ENCODE measurements at places on chromosomes 11 and 22.

GRCh38 chr11:94771951-94772350, 3.8 kb downstream of the AMOTL1 start:
- no peak for DNase-seq

GRCh38 chr11:66971488-66971887, 3.6 kb upstream of the C11orf86 start:
- DNase-seq: no peak

DNA sequence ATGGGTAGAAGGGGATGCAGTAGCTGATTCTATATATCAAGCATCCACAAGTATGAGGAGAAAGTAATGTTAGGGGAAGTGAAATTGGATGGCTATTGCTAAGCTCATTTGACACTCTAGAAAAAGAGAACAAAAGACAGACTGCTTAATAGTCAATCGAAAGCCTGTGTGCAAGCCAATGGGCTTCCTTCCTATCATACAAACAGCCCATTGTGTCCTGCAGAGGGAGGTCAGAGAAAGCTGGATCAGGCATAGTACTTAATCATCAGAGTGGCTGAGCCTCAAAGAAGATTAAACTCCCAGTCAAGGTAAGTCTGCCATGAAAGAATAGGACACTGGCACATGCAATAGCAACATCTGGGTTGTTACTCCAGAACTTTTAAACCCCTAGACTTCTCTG, 50.9 kb upstream of the PGR start:
- no peak for DNase-seq

GRCh38 chr22:44260216-44261035, 52.3 kb downstream of the SHISAL1 start:
- DNase-seq: peak; percentile 65

DNA sequence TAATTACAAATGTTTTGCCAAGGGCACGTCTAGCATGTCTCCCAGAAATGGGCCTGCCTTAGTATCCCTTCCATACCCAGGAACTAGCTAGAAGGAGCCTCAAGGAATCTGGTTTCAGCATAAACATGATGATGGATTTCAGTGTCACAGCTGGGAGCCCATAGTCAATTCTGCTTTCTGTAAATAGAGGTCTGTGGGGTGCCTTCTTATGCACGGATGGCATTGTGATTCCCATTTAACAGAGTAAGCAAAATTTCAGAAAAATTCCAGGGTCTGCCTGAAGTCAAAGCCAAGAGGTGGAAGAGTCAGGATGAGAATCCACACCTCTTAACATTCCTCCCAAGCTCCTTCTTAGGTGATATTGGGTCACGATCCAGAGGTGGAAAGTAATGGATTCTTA, 12.1 kb downstream of the DUSP18 start:
- DNase-seq: no peak

GRCh38 chr11:123216249-123216648, 21.2 kb upstream of the CLMP start:
- no peak for DNase-seq

DNA sequence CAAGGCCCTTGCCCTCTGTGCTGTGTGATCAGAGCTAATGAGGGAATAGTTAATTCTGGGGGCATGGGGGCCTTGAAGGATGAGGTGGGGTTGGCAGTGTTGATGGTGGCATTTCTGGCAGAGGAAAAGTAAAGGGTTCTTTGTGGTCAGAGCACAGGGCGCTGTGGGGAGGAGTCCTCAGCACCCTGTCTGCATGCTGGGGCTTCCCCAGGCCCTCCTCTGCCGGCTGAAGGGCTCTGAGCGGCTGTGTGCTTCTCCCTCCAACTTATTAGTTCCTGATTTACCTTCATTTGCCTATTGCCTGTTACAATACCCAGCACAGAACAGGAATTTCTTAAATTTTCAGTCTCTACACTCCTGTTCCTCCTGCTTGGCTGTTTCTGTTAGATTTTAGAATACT, 122.8 kb downstream of the HIPK3 start:
- no peak for DNase-seq

GRCh38 chr11:44652901-44653644, 73.7 kb upstream of the TSPAN18 start:
- no peak for DNase-seq

DNA sequence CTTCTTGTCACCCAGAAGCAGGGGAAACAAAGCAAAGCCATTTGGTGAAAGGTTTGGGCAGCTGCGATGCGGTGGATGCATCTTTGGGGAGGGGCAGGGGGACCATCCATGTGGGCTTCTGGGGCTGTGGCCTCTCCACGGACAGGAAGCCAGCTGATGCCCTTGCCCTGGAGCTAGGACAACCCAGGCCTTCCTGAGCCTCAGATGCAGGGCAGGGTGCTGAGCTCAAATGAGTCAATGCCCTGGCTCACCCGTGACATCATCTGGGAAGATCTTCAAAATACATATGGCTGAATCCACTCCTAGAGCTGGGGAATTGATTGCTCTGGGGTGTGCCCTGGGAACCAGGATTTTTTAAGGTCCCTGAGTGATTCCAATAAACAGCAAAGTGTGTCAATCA, 1418.2 kb downstream of the TBC1D22A start:
- DNase-seq: peak; percentile 69

GRCh38 chr11:128201801-128202200, 385.6 kb downstream of the ETS1 start:
- DNase-seq: no peak

DNA sequence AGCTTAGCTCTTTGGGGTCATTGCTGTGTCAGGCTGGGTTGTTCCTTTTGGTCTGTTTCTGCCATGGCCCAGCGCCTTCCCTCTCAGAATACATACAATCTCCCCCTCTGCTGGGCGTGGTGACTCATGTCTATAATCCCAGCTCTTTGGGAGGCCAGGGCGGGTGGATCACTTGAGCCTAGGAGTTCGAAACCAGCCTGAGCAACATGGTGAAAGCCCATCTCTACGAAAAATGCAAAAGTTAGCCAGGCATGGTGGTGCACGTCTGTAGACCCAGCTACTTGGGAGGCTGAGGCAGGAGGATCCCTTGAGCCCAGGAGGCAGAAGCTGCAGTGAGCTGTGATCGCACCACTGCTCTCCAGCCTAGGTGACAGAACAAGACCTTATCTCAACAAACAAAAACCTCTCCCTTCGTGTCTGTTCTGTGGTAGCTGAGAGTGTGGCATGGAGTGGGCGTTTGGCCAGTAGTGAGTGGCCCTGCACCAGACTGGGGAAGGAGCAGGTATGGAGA, 46.7 kb upstream of the RAB1B start:
- DNase-seq: peak; percentile 46

GRCh38 chr11:34851916-34852315, 64.3 kb downstream of the APIP start:
- no peak for DNase-seq

DNA sequence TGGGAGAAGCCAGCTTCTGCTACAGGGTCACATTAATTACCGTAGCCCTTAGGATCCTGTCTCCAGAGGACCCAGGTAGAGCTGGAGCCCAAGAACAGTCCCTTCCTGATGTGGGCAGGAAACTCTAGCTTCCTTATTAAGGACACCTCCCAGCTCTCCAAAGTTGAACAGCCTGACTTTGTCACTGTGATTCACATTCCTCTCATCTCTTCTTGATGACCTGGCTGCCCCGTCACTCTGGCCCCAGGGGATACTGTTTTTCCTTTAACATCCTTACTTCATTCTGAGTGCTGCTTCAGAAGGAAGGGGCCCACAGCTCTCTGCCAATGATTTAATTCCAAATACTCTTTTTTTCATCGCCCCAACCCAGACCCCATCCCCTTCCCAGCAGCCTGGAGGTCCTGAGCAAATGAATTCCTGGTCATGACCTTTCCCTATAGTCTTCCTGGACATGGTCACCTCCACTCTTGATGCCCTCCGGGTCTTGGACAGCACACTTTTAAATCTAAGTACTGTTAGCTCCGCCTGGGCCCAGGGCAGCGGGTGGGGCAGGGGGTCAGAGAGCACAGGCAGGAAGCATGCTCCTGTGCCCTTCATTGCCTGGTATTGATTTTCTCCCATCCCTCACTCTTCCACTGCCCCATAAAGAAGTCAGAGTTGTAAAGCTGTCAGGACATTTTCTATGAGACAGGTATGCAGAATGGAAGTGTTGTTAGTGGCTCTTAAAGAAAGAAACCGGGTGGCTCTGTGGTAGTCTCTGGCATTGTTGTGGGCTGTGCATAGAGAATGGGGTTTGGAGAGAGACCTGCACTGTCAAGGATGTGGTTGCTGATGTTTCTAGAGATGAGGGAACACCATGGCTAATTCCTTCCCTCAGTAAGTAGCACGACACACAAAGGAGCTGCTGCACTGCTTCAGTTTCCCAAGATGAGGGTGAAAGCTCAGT, 22.3 kb upstream of the SPON1 start:
- no peak for DNase-seq

DNA sequence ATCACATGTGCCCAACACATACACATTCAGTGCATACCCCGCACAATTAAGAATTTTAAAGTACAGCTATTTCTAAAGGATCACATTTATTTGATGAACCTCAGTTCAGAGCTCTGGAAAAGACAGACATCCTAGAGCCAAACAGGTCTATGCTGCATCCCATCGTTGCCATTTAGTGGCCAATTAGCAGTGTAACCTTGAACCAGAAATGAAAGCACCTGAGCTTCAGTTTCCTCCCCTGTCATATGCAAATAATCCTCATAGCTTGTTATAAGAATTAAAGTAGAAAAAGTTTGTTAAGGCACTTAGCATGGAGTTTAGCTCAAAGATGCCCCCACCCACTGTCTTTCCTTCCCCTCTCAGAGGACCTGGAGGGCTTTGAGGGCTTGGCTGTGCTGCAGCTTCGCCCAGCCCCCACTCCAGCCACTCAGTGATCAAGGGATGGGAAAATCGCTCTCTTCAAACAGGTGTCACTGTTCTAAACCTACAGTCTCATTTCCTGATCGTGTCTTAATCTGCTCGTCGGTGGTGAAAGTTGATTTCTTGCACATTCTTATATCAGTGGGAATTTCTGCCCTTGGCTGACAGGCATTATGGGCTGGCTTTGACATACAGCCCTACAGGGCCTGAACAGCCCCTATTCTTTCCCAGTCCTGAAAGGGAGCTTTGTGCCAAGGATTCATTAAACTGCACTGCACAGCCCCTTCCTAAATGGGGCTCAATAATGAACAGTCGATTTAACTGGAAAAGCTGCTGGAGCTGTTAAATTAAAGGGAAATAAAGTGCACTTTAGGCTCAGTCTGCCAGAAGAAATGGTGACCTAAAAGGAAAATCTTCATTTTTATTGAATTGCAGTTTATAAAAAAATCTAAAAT, 23.3 kb upstream of the FAM181B start:
- DNase-seq: no peak

DNA sequence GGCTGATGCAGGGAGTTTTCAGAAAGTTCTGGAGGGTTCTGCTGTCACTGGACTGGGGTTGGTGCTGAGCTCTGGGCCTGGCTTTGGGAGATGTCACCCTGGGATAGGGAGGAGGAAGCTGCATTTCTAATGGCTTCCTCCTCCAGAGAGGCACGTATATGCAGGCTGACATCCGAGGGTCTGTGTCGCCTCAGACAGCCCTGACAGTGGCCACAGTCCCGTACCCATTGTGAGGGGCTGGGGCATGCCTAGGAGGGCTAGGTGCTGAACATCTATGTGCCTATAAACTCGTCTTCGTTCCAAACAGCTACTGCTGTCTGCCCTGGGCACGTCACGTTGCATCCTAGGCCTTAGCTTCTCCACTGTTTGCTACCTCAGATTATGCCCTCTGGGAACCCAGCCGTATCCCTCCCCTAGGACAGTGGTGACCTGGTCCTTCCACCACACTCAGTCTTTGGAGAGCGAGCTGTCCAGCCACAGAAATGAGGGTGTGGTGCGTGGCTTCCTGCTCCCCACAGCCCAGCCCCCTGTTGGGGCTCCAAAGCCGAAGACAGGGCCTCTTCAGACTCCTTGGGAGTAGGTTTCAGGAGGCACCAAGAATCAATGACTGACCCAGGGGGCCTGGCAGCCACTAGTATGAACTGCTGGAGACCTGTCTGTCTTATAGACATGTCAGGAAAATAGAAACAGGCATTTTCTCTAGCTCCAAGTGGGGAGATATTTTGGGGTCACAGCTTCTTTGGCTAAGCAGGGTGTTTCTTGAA, 26.4 kb downstream of the ADAMTS15 start:
- DNase-seq: no peak

DNA sequence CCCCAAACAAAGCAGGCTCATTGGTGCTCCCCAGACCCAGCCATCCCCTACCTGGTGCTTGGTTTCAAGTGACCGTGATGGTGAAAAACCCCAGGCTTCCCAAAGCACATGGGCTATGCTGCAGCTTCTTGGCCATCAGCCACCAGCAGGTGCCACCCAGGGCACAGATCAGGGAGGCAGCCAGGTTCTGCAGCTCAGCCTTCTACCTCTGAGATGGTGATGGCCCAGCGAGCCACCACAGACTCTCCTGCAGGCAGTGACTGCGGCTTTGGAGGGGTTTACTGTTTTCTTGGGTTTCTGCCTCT, 70.0 kb upstream of the ALX4 start:
- DNase-seq: no peak

DNA sequence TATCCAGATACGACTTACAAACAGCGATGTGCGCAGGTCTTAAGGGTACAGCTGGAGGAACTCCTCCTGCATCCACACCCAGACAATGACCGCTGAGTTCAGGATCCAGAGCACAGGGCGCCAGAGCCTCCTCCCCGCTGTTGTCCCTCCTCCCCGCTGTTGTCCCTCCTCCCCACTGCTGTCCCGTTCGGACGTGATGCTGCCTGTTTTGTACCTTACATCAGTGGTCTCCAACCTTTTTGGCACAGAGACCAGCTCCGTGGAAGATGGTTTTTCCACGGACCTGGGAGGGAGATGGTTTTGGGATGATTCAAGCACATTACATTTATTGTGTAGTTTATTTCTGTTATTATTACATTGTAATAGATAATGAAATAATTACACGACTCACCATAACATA, 62.0 kb downstream of the PHF21B start:
- DNase-seq: no peak

DNA sequence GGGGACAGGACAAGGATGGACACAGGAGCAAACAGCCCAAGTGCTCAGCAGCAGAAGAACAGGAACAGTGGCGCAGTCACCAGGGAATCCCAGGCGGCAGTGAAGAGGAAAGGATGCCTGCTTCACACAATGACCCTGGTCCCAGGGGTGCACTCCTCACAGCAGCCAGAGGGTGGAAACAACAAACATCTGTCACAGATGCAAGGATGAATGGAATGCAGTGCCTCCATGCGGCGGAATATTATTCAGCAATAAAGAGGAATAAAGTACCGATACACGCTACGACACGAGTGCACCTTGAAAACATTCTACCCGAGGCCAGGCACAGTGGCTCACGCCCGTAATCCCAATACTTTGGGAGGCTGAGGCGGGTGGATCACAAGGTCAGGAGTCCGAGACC, 12.7 kb downstream of the CSNK1E start:
- no peak for DNase-seq

DNA sequence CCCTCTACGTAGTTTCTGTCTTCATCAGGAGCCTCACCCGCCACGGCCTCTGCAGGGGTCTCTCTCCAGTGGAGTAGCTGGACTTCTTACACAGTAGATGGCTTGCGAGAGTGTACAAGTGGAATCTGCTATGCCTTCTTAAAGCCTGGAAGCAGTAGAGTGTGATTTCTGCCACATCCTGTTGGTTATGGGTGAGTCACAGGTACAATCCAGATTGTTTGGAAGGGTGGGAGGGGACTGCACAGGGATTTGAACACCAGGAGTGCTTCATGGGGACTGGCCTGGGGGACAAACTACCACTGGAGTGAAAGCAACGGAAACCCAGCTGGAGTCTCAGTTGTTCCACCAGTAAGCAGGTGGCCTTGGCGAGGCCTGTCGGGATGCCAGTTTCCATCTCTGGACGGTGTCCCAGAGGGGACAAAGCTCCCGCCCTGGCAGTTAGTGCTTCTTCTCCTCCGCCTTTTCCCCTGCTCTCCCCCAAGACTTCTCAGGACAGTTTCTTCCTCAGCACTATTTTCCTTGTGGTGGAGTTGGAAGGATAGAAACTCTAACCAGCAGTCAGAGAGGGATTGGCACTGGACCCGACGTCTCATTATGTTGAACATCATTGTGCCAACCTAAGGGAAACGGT, 85.0 kb upstream of the RCN1 start:
- DNase-seq: no peak
